ENCODE measurements at places on chromosomes 12 and 14.

DNA sequence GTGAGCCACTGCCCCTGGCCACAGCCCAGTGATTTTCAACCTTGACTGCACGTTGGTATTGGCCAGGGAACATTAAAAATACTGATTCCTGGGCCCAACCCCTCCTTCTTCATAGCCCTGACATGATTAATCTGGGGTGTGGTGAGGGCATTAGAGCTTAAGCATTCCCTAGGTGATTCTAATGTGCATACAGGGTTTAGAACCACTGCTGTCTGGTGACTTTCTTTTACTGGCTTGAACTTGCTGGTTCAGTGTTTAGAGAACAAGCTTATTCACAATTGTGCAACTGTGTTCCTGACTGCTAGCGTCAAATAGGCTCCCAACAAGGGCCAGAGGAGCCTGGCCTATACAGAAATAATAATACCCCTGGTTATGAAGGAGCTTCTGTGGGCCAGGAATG, 488.8 kb upstream of the CCDC196 start:
- DNase-seq: no peak

GRCh38 chr14:65949711-65950516, 536.3 kb upstream of the CCDC196 start:
- DNase-seq: no peak

DNA sequence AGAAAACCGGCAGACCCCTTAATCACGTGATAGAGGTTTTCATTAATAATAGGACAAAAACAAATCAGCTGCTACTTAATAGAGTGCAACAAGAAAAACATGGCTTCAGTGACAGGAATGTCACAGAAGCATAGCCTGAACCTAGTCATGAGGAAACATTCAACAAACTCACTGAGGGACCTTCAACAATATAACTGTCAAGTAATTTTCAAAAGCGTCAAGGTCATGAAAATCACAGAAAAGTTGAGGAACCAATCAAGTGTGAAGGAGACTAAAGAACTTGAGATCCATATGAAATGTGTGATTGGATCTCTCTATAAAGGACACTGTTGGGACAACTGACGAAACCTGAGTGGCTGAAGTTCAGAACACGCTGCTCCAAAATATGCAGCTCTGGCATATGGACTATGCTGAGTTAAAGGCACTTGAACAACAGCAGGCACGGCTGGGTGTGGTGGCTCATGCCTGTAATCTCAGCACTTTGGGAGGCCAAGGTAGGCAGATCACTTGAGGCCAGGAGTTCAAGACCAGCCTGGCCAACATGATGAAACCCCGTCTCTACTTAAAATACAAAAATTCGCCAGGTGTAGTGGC, 16.3 kb downstream of the NDUFA12 start:
- no peak for DNase-seq

- no peak for DNase-seq
These were observed 153.4 kb downstream of the EFCAB11 start for GRCh38 chr14:89801136-89801535.

DNA sequence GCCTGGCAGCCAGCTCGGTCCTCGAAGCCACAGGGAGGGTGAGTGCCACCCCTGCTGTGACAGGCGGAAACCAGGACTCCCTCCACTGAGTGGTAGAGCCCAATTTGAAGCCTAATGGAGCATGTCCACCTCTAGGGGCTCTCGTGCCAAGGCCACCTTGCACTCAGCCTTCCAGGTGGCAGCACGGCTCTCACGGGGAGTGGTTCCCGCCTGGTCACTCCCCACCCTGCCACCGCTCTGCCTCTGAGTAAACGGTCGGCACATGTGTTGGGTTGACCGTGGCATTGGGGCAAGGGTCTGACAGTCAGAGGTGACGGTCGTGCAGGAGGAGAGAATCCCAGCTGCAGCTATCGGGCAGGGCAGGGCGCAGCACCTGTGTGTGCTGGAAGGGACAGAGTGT, 34.8 kb downstream of the IL31 start:
- no peak for DNase-seq

GRCh38 chr14:50354527-50354926, 42.2 kb downstream of the CDKL1 start:
- no peak for DNase-seq

- no peak for DNase-seq
These were observed 40.2 kb upstream of the FBRSL1 start for GRCh38 chr12:132449565-132450417.

GRCh38 chr14:95524706-95525512, 8.5 kb upstream of the SYNE3 start:
- no peak for DNase-seq

- no peak for DNase-seq
These were observed 2.5 kb upstream of the HOXC9 start for GRCh38 chr12:53997204-53998109.

DNA sequence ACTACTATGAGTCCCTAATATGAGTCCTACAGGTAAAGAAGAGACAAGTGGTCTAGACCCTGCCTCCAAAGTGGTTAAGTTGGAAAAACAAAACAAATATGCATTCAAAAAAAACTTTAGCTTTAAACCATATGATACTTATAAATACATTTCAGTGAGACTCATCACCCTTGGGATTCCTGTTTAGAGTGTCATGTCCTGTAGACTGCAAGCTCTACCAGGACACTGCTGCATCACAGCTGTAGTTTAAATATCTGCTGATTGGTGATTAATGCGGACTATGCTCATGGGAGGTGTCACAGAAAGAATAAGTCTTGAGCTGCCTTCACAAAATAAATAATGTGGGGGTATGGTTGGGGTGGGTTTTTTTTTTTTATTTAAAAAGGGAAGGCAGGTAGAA, 8.8 kb upstream of the LGR5 start:
- DNase-seq: no peak

DNA sequence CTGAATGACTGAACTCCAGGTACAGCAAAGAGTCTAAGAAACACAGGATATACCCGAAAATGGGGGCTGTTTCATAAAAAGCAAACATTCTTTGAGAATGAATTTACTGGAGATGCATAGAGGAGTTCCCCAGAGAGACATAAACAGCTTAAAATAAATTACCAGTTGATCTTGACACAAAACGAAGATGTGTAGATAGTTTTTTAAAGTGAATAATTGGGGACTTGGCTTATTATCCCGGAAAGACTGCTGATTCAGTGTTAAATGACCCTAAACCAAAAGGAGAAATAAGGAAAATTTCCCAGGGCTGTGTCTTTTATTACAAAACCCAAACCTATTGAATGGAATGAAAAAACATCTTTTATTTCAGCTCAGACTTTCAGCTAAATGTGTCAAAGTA, 1052.8 kb upstream of the TMEM132C start:
- no peak for DNase-seq

DNA sequence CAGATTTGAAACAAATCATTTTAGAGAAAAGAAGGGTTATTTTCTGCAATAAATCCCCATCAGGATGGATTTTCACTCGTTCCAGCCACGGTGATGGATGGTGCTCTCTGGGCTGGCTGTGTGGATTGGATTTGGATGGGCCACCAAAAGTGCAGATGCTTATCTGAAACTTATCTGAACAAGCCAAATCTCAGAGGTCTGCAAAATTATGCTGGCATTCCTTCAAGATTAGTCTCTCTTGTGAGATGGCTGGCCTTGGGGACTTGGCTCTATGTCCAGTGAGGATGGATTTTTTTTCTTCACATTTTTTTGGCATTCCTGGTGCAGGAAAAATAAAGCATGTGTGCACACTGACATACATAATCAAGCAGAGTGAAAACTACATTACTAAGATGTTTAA, 341.9 kb downstream of the GXYLT1 start:
- DNase-seq: no peak

DNA sequence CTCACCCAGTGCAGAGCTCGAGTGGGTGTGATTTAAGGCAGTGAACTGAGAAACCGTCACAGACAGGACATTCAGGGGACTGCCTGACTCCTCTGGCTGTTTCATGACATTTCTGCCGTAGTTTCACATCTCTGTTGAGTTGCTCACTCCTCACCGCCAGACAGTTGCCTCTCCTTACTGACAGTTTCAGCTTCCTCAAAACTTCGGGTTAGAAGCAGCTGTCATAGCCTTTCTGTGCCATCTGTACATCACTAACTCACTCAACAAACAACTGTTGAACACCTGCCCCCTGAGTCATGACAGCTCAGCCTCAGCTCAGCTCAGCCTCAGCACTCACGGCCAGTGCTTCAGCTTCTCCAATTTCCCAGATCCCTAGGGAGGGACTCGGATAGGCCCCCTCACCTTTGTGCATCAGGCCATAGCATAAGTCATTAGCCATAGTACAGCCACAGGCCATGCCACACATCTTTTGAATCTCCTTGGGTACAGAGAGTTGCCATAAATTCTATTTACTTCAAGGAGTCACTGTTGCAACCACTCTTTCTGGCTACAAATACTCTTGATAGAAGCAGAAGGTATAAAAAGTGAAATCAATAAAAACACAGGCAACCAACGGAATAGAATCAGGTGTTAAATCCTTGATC, 6.2 kb upstream of the SLC15A4 start:
- no peak for DNase-seq

- no peak for DNase-seq
These were observed 15.4 kb upstream of the PAWR start for GRCh38 chr12:79706156-79706555.

DNA sequence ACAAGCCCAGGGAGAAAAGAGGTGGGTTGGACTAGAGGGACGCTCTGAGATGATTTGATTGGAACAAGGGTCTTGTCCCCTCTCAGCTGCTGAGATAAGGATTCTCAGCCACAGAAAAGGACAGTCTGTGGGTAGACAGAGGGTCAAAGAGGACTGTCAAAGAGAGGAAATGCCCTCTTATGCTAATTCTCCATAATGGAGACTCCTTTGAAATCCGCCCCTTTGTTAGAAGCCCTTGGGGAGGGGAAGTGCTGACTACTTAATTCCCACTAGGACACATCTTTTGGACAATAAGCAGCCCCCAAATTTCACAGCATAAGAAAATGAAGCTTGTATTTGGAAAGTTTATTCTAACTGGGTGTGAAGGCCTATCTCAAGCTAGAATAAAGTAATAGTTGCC, 176.6 kb downstream of the KTN1 start:
- no peak for DNase-seq

GRCh38 chr12:24955853-24956252, 7.0 kb upstream of the BCAT1 start:
- DNase-seq: no peak

DNA sequence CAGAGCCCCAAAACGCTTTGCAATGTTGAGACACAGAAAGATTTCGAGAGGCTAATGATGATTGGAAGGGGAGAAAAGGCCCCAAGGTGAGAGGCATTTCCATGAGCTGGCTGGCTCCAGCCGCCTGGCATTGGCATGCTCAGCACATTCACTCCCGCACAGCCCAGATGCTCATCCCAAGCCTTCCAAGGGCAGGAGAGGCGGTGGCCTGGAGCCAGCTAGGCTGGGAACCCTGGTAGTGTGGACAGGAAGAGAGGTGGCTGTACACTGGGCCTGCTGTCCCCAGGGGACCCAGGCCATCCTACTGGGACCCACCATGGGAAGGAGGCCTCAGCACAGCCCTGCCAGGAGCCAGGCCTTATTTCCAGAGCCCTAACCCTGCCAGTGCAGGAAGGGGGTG, 72.2 kb downstream of the SPTB start:
- no peak for DNase-seq

- DNase-seq: no peak
These were observed 18.3 kb upstream of the NEMF start for GRCh38 chr14:49870908-49871307.

- peak; percentile 86 for DNase-seq
These were observed 3.6 kb downstream of the CFAP73 start for GRCh38 chr12:113152835-113153814.

- no peak for DNase-seq
These were observed 77.3 kb upstream of the LTA4H start for GRCh38 chr12:96112733-96113132.

- no peak for DNase-seq
These were observed 11.1 kb downstream of the GALNT4 start for GRCh38 chr12:89513544-89513943.

DNA sequence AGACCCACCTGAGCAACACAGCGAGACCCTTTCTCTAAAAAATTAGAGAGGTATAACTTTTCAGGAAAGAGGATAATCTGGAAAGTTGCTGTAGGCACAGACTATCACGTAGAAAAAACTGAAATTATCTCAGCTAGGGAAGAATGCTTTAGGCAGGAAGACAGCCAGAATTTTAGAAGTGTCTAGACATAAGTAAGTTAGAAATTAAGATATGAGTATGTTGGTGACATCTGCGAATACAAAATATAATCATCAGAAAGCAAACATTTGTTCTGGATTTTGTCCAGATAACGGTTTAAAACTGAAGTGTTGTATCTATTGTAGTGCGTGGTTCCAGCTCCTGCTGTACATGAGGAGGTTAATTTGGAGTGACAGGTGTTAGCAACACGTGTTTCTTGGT, 123.2 kb downstream of the FBXL14 start:
- no peak for DNase-seq

GRCh38 chr14:72146241-72146640, 214.0 kb downstream of the RGS6 start:
- no peak for DNase-seq

DNA sequence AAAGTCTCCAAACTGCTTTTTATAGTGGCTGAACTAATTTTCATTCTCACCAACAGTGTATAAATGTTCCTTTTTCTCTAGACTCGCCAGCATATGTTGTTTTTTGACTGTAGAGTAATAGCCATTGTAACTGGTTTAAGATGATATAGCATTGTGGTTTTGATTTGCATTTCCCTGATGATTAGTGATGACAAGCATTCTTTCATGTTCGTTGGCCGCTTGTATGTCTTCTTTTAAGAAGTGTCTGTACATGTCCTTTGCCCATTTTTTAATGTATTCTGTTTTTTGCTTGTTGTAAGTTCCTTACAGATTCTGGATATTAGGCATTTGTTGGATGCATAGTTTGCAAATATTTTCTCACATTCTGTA, 404.9 kb downstream of the FLRT2 start:
- DNase-seq: no peak

- no peak for DNase-seq
These were observed 3.4 kb downstream of the CYP46A1 start for GRCh38 chr14:99687284-99688209.

GRCh38 chr12:115710104-115710564, 567.4 kb downstream of the MED13L start:
- no peak for DNase-seq

- no peak for DNase-seq
These were observed 105.7 kb downstream of the ZC3H14 start for GRCh38 chr14:88668448-88669116.

DNA sequence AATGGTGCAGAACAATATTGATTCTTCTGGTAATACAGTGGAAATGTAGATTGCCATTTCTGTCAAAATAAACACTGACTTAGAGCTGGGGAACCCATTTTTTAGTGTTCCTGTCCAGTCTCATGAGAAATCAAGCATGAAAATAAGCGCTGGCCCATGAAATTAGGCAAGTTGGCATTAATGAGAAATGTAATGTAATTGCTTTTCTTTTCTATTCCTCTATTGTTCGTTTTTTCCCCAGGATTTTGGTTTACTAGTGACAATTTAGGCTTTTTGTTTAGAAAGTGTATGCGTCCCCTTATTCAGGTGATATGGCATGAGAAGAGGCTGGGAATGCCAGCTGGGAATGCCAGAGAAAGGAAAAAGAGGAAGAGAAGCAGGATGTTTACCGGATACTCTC, 64.4 kb upstream of the KICS2 start:
- no peak for DNase-seq
